Effector memory CD8-positive, alpha-beta T cell (primary cell): ENCODE measurements at places on chromosomes 2 and 18.

GRCh38 chr2:239846789-239847676 is 178.1 kb downstream of the NDUFA10 start:
- peaks cover 11% of the 10 kb centered on the region for H3K27me3 ChIP-seq
- peak overlapping the region; percentile 26 for H3K4me3 ChIP-seq
- peaks cover 8% of the 10 kb centered on the region for H3K4me1 ChIP-seq
- peak overlapping the region; percentile 19 for H3K27ac ChIP-seq
- DNase-seq, result no peak

DNA sequence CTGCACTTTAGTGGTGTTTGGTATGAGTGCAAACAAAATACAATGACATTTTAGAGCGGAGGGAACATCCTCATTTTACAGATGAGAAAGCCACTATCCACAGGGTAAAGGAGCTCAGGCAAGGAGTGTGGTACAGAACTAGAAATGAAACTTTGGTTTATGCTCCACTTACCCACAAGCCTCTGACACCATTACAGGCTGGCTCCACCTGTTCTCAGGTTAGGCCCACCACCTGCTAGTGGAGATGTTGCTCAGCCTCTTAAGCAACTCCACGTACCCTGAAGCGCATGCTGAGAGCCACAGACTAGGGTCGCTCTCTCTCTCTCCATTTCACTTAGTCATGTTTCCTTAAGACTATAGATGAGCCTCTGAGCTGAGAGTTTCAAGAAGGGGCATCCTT is 130.0 kb downstream of the MBD2 start:
- H3K27ac ChIP-seq, result no peak overlapping the region
- H3K4me1 ChIP-seq, result no peaks in the 10 kb centered on the region
- peaks cover 10% of the 10 kb centered on the region for H3K27me3 ChIP-seq

- peaks cover 69% of the 10 kb centered on the region for H3K27me3 ChIP-seq
- no peaks in the 10 kb centered on the region for H3K36me3 ChIP-seq
- no peaks in the 10 kb centered on the region for H3K4me1 ChIP-seq
- H3K4me3 ChIP-seq, result no peak overlapping the region
- DNase-seq, result no peak
Observed at GRCh38 chr2:110789706-110790105, 57.3 kb downstream of the ACOXL start.

- H3K36me3 ChIP-seq, result peaks cover 12% of the 10 kb centered on the region
- peak; percentile 48 for DNase-seq
- H3K27me3 ChIP-seq, result no peaks in the 10 kb centered on the region
- H3K27ac ChIP-seq, result peak overlapping the region; percentile 99
- peak overlapping the region; percentile 89 for H3K4me3 ChIP-seq
Observed at GRCh38 chr2:190533968-190534309, 583 bp downstream of the NEMP2 start.

DNA sequence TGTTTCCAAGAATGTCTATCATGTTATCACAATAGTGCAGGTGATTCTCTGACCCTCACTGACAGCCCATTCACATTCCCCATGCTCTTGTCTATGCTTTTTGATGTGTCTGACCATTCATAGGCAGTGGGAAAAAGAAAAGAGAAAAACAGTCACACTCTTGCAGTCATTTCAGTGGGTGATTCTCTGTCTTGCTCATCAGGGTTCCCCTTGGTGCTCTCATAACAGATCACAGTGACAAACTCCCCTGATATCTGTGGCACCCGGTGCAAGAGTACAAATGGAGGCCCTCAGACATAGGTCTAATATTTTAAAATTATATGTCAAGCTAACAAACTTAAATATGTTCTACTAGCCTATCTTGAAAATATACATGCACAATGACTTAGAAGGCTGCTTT is 72.7 kb upstream of the PPP1CB start:
- H3K27ac ChIP-seq, result peak overlapping the region; percentile 92
- H3K4me3 ChIP-seq, result no peak overlapping the region
- DNase-seq, result no peak
- H3K4me1 ChIP-seq, result peaks cover 16% of the 10 kb centered on the region
- H3K27me3 ChIP-seq, result no peaks in the 10 kb centered on the region

GRCh38 chr18:9153256-9153655 is 16.7 kb downstream of the ANKRD12 start:
- peak overlapping the region; percentile 16 for H3K27ac ChIP-seq
- peaks cover 50% of the 10 kb centered on the region for H3K4me1 ChIP-seq
- H3K4me3 ChIP-seq, result peak overlapping the region; percentile 2

- no peak overlapping the region for H3K27ac ChIP-seq
- H3K4me1 ChIP-seq, result no peaks in the 10 kb centered on the region
- H3K36me3 ChIP-seq, result no peaks in the 10 kb centered on the region
- no peak for DNase-seq
Observed at GRCh38 chr2:122056853-122057252, 301.4 kb downstream of the TSN start.

DNA sequence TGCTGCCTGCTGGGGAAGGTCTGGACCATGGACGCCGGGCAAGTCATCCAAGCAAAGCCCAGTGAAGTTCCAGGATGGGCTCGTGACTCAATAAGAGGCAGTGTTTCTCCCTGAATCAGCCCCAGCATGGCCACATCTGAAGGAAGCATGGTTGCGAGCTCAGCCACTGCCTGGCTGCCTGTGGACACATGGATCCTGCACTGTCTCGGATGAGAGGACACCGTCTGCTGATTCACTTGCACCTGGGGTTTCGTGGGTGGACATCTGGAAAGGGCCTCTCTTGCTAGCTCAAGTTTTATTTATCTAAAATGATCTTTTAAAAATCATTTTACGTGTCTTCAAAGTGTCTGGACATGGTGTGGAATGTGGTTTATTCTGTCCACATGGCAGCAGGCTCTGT is 224.8 kb upstream of the FN1 start:
- DNase-seq, result no peak
- no peak overlapping the region for H3K27ac ChIP-seq
- no peaks in the 10 kb centered on the region for H3K36me3 ChIP-seq
- no peaks in the 10 kb centered on the region for H3K27me3 ChIP-seq
- no peak overlapping the region for H3K4me3 ChIP-seq

- peaks cover 23% of the 10 kb centered on the region for H3K4me1 ChIP-seq
- no peak overlapping the region for H3K27ac ChIP-seq
- no peak for DNase-seq
- no peaks in the 10 kb centered on the region for H3K27me3 ChIP-seq
- peaks cover 4% of the 10 kb centered on the region for H3K36me3 ChIP-seq
- no peak overlapping the region for H3K4me3 ChIP-seq
Observed at GRCh38 chr2:96928277-96928781, 58.1 kb downstream of the FAM178B start.

DNA sequence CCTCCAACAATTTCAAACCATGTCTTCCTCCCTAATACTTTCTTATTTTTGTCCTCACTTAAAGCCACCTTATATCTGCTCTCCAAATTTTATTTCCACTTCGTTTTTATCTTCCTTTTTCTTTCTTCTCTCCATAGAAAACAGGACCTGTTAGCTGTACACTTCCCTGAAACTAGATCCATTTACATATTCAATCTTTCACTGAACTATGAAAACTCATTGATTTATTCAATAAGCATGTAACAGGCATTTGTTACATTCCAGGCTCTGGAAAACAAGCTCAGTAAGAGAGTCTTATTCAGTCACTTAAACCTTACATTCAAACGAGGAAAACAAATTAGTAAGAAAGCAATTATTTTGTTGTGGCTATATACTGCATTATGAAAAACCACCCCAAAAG is 1225.3 kb downstream of the SUCLG1 start:
- no peaks in the 10 kb centered on the region for H3K36me3 ChIP-seq
- no peaks in the 10 kb centered on the region for H3K27me3 ChIP-seq
- H3K27ac ChIP-seq, result no peak overlapping the region
- H3K4me1 ChIP-seq, result no peaks in the 10 kb centered on the region
- no peak for DNase-seq
- no peak overlapping the region for H3K4me3 ChIP-seq

DNA sequence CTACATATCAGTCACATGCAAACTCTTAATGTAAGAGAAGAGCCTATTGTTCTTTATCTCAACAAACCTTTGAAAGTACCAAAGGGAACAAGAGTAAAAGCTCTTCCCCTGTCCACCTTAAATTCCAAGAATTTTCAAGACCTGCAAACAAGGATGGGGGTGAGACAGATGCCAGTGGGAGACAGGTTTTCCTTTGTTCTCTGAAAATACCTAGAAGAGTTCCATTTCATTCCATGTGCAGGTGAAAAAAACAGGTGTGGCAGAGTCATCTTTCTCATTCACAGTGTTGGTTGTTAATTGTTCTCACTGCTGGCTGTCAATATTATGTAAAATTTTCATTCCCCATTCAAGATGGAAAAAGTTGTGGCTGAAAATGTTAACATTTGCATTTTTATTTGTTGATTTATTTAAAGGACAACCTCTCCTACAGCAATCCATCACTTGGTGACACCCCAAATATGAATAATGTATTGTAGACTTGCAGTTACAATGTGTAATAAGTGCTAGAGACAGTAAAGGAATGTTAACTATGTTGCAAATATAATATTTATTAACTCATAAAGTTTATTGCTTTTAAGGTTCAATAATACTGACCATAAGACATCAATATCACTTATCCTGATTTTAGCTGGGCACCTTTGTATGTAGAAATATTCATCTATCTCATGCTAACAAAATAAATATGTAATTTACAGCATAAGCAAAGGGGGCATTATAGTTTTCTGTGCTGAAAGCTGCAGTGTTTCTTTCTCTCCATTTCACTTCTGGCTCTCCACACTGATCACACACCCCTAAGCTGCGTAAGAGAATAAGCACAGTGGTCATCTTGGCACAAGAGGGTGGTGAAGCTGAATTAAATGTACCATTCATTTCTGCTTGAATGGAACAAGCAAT is 347.0 kb downstream of the KIAA1328 start:
- peaks cover 9% of the 10 kb centered on the region for H3K36me3 ChIP-seq
- DNase-seq, result no peak
- H3K4me3 ChIP-seq, result no peak overlapping the region
- no peaks in the 10 kb centered on the region for H3K4me1 ChIP-seq
- H3K27ac ChIP-seq, result no peak overlapping the region

DNA sequence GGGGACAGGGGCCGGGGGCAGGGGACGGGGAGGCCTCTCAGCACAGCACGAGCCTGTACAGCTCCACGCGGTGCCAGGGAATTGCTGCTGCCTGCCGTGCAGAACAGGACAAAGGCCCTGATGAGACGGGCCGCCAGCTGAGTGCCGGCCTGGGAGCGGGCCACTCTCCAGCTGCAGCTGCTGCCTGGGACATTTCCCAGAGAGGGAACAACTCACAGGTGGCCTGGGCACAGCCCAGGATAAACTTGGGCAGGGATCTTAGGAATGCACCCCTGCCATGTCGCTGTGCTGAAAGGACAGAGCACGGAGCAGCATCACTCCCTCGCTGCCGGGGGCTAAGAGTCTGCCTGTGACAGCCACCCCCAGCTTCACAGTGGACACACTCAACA is 38.8 kb downstream of the CENPO start:
- H3K27me3 ChIP-seq, result no peaks in the 10 kb centered on the region
- H3K36me3 ChIP-seq, result no peaks in the 10 kb centered on the region
- H3K4me3 ChIP-seq, result no peak overlapping the region

GRCh38 chr2:201996006-201996405 is 37.6 kb upstream of the FZD7 start:
- peaks cover 3% of the 10 kb centered on the region for H3K4me1 ChIP-seq
- peaks cover 8% of the 10 kb centered on the region for H3K27me3 ChIP-seq
- H3K27ac ChIP-seq, result no peak overlapping the region

- DNase-seq, result no peak
- H3K36me3 ChIP-seq, result no peaks in the 10 kb centered on the region
- no peaks in the 10 kb centered on the region for H3K27me3 ChIP-seq
- H3K4me1 ChIP-seq, result no peaks in the 10 kb centered on the region
Observed at GRCh38 chr2:184270660-184271059, 327.7 kb upstream of the ZNF804A start.

DNA sequence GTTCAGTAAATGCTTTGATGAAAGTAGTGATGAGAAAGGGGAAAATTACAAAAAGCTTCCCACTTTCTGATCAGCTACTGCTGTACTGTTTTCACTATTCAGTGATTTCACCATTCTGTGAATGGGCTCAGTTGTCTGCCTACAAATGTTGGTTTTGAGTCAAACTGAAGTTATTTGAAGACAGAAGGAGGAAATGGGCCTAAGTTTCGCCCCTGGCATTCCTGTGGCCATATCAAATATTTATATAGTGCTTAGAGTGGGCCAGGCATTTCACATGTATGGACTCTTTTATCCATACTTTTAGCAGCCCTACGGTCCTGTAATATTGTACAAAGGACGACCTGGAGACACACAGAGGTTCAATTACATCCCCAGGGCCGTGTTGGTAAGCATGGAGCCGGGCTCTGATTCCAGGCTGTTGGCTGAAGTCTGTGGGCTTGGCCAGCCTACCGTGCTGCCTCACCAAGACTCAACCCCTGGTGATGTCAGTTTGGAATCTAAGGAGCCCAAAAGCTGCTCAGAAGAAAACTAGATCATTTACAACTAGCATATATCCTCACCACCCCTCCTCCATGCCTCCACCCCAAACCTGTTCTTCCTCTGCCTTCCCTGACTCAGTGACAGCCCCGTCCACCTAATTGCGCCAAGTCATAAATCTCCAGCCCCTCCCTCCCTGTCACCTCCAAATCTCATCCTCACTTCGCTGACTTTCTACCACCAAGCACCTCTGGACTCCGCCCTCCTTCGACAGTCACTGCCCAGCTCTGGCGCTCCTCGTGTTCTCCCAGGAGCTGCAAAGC is 10.1 kb upstream of the GRHL1 start:
- H3K4me3 ChIP-seq, result no peak overlapping the region
- H3K4me1 ChIP-seq, result no peaks in the 10 kb centered on the region
- no peak overlapping the region for H3K27ac ChIP-seq
- DNase-seq, result no peak

DNA sequence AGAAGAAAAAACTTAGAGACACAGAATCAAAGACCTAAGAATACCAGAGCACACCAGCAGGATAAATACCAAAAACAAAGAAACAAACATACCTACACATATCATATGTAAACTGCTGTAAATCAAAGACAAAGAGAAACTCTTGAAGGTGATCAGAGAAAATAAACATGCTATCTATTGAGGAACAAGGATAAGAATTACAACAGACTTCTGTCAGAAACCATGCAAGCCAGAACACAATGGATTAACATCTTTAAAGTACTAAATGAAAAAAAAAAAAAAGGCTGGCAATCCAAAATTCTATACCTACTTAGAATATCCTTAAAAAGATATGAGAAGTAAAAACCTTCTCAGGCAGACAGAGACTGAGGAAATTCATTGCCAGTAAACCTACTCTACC is 51.6 kb upstream of the MGAT4A start:
- H3K4me1 ChIP-seq, result no peaks in the 10 kb centered on the region
- no peaks in the 10 kb centered on the region for H3K36me3 ChIP-seq
- no peak for DNase-seq
